Fibroblast of skin of abdomen (primary cell): ENCODE measurements at places on chromosomes 12 and 14.

DNA sequence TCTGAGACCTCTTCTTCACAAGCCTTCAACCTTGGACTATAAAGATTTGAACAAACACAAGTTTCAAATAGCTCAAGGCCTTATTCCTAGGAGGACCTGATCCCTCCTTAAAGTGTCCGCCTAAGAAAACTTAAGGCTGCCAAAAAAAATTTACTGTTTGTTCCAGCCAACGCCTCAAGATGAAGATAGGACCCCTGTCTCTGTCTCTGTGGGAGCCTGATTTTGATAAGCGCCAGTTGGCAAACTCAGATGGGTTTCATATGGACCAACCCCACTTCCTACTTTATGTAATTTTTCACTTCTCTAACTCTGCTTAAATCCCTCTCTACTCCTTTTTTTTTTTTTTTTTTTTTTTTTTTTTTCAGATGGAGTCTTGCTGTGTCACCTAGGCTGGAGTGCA is 11.0 kb downstream of the FKBP3 start:
- DNase-seq = no peak

DNA sequence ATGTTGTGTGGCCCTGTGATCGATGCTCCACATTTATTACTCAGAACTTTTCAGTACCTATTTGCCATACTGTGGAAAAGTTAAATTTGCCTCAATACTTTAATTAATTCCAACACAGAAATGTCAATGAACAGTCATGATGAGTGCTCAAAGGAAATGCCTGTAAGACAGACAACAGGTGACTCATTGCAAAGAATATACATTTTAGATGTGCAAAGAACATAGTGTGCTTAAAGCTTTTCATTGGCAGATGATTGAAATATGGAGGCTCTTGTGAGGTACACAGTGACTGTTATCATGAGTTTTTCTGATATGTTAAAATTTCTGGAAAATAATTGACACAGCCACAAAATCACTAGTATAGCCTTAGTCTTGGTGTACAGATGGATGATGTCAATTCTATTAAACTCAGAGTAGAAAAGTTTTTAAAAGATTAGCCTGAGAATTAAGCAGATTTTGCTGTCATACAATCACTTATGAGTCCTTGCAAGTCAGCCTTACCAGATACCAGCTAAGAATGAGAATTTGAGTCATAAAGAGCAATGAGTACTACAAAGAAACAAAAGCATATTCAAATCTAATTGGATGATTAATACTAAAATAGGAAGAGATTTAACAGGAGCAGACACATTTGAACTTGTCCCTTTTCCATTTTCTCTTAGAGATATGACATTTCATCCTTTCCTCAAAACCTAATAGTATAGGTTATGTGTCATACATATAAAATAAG is 544.1 kb downstream of the KCNH5 start:
- DNase-seq = no peak

DNA sequence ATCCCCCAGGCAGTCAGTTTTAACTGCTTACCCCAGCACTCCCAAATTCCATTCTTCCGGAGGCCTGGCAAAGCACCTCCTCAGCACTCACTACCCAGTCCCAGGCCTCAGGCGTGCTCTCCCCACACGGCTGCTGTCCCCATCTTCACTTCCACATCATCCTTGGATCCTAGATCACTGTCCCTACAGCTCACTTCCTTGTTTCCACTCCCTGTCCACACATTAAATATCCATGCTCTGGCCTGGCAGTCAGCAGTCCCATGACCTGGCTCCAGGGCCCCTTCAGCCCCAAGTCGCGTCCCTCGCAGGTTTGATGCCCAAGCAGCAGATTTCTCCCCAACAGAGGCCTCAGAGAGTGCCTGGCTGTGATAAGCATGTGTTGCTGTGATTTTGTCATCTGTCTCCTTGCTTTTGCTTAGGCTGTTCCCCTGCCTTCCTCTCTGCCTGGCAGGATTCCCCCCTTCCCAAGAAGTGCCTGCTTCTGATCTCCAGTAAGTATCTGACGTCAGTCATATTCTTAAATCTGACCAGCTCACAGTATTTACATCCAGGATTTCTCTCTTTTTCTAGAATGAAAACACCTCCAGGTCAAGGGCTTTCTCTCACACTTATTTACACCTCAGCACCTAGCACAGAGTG is 241.7 kb downstream of the ZFP36L1 start:
- DNase-seq = no peak

DNA sequence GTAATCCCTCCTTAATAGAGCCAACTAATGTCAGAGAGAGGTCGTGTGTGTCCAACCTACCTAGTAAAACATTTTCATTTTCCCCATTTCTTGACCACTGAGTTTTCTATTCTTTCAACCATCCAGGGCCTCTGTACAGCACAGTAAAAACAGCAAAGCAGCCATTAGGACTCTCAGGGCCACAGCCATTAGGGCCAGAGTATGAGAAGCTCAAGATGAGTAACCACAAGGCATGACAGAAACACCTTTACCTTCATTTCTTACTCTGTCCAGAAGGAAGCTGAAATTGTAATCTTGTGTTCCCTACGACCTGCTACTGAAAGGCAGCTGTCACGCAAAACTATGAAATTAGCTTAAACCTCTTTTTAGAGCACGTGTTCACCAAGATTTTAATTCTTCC is 2.3 kb downstream of the SPPL3 start:
- no peak for DNase-seq

GRCh38 chr14:104076743-104077142 is 8.8 kb upstream of the ASPG start:
- DNase-seq = no peak

DNA sequence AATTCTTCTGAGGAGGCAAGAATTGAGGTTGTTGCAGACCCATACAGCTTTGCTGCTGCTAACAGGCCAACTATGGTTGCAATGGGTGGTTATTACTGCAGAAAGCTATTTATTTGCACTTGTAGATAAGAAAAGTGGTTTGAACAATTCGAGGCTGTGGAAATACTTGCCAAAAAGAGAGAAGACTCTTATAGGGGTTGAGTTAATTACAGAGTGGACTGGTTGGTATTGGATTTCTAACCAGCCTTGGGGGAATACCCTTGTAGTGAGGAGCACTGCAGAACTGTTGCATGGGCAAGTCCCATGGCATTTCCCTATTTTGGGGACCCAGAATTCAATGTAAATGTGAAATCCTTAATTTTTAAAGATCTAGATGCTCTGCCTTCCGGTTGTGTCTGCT is 120.5 kb downstream of the KCNMB4 start:
- no peak for DNase-seq

GRCh38 chr14:64238631-64239030 is 55.5 kb downstream of the ESR2 start:
- DNase-seq = no peak

- no peak for DNase-seq
These were observed 16.6 kb downstream of the FAIM2 start for GRCh38 chr12:49887091-49887490.

- peak; percentile 75 for DNase-seq
These were observed 278.3 kb downstream of the SEC23A start for GRCh38 chr14:38824706-38825105.

DNA sequence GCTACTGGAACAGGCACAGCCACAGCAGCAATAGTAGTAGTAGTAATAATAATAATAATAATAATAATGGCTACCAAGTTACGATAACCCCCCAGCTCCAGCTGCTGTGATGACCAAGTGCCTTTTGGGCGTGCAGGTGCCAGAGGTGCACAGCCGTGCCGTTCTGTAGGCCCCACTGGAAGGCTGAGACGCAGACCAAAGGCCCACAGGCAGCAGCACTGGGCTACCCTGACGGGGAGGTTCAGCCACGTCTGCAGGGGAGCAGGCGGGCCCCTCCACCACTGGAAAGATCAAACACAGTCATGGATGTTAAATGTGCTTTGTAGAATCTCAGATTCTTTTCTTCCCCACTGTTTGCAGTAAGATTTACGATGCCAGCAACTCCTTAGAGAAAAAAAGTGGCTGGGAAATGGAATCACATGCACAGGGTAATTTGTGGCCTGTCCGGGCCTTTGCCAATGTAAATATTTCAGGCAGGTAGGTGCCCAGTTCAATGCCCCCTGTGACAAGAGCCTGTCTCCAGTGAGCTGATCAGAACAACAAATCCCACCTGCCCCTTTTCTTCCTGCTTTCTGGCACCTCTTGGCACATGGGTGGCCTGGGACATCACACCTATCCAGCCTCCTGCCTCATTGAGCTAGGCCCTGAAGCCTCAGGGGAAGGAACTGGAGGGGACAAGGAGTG is 32.6 kb downstream of the CCDC85C start:
- DNase-seq = peak; percentile 51

DNA sequence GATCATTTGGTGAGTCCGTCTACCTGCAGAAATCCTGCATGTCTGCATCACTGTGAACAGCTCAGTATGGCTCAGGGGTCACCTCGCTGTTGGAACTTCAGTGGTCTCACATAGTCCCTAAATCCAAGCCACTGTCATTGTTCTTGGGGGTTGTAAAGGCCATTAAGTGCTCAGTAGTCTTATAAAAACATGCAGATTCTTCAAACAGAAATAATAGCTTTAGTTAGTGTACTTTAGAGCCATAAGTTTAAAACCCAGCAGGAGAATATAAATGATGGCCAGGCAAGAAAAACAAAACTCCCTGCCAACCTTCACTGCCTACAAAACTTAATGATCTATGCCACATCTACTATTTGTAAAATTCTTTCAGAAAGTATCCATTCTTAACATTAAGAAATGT is 396.3 kb downstream of the SYT1 start:
- DNase-seq = no peak

DNA sequence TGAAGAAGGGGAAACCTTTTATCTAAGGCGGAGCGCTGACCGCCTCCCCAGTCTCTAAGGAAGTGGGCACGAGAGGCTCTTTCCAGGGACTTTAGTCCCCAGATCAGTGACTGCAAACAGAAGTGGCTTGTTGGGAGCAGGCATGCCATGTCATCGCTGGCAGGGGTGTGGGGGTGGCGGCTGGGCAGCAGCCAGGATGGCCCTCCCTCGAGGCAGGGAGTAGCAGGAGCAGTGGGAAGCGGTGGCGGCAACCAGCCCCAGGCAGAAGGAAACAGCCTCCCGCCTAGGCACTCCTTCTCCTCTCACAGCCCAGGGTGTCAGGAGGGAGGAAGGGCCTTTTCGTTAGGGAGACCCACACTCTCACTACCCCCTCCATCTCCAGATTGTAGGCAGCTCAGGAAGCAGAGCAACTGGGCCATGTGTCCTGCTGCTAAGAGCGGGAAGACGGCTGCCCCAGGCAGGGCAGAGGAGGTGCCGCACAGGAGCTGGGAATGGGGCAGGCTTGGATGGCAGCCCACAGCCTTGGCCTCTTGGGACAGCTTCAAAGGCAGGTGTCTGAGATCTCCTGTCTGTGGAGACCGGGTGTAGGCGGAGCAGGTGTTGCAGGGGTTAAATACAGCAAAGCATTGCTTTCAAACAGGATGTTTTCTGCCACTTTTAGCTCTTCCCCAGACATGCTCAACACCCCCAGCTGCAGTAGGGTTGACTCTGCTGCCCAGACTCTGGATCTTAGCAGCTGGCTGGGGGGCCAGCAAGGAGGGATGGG is 21.8 kb downstream of the VDR start:
- no peak for DNase-seq

DNA sequence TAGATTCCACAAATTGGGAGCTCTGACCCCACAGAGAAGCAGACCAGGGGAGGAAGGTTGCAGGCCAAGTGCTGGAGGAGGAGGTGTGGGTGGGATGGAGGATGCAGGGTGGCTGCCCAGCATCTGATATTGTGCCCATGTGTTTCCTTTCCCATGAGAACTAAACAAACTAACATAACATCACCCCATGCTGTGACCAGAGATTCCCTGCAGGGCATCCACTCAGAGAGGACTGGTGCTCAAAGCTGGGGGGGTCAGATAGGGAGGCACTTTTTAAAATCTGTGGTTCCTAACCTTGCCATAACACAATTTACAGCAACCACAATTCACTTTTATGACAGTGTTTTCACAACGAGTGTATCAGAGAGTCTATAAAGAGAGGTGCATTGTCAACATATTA is 1277.6 kb downstream of the AACS start:
- DNase-seq = no peak

DNA sequence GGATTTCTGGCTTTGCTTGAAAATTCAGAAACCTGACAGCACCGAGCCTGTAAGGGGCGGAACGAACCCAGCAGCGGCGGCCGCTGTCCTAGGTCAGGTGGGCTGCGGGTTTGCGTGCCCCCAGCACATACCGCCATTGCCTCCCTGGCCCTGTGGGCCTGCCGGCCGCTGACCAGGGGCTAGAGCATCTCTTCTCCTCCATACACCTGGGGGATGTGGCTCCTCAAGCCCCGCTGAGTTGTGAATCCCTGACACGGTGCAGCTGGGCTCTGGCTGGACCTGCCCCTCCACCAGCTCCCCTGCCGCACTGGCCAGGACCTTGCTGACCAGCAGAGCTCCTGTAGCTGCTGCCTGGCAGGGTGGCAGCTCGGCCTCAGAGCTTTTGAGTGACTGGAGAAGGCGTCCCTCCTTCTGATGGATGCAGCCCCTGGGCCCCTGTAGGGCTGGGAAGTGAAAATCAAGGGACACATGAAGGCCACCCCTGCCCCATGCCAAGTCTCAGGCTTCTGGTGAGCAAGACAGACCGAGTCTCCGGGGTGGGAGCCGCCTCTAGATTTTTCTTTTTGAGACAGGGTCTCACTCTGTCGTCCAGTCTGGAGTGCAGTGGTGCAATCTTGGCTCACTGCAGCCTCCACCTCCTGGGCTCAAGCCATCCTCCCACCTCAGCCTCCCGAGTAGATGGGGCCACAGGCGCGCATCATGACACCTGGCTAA is 184.9 kb upstream of the SFSWAP start:
- no peak for DNase-seq

- DNase-seq = peak; percentile 12
These were observed 112.0 kb downstream of the ANO6 start for GRCh38 chr12:45327823-45328383.

DNA sequence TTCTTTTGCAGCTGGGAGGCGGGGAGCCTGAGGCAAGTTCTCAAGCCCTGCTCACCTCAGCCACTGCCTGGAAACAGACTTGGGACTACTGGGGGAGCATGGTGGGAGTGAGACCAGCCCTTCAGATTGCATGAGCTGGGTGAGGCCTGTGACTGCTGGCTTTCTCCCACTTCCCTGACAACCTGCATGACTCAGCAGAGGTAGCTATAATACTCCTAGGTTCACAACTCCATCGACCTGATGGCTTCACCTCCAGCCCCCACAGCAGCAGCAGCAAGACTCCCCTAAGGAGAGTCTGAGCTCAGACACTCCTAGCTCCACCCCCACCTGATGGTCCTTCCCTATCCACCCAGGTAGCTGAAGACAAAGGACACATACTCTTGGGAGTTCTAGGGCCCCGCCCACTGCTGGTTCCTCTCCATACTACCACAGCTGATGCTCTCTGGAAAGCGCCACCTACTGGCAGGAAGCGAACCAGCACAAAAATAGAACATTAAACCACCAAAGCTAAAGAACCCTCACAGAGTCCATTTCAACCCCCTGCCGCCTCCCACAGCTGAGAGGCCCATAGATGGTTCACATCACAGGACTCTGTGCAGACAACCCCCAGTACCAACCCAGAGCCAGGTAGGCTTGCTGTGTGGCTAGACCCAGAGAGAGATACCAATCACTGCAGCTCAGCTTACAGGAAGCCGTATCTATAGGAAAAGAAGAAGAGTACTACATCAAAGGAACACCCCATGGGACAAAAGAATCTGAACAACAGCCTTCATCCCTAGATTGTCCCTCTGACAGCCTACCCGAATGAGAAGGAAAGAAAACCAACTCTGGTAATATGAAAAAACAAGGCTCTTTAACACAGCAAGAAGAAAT is 68.7 kb downstream of the RPAP3 start:
- peak; percentile 14 for DNase-seq

- no peak for DNase-seq
These were observed 10.9 kb downstream of the PLEKHD1 start for GRCh38 chr14:69495341-69495921.
